ENCODE measurements at places on chromosomes 5 and 9. TPM values are rescaled to one million over a fixed set of nuclear protein-coding genes. Genes with fewer than 3 reads are reported as not detected.
A peak's percentile ranks its signal among the peaks of the same experiment; 100 is the strongest.

DNA sequence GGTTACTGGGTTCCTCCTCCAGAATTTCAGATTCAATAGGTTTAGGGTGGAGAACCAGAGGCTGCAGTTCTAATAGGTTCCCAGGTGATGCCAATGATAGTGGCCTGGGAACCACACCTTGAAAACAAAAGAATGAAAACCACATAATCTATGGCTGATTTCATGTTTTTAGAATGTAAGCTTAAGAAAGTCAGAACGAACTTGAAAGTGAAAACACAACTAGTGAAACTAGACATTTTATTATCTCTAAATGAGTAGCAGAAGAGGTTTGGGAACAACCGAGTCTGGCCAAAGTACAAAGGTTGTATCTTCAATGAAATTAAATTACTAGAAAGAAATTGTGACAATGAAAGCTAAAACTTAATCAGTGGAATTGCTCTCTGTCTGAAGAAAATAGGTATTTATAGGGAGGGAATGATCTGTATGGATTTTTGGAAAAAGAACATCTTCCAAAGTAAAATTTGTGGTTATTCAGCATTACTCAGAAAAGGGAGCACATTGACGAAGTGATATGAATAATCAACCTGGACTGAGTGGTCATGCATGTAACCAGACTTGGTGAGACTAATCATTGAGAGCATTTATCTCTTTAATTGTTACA, 24.9 kb upstream of the CEP120 start:
- ATAC-seq = no peak

GRCh38 chr5:1875281-1875842, 7.4 kb downstream of the IRX4 start:
- no peak for ATAC-seq

DNA sequence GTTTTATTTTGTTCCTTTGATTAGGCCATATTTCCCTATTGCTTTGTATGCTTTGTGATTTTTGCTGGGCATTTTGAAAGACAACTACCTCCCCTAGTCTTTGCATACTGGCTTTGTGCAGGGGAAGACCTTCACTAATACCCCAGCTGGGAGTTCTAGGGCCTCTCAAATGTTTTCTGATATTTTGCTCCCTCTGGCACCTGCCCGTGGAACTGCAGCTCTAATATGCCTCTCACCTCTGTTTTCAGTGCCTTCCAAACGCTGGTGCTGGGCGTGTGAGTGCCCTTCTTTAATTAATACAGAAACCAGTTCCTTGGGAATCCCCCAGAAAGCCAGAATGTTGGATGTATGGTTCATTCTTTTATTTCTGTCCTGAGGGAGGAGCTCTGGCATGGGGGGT, 204.5 kb downstream of the COMMD10 start:
- no peak for ATAC-seq

GRCh38 chr9:112409758-112410157, 29.9 kb downstream of the HSDL2 start:
- no peak for ATAC-seq

GRCh38 chr5:76733049-76733417, 17.1 kb downstream of the F2R start:
- no peak for ATAC-seq

GRCh38 chr5:41404757-41405156, 105.6 kb downstream of the PLCXD3 start:
- ATAC-seq = no peak

GRCh38 chr5:95959888-95960666, 1.6 kb downstream of the ELL2 start:
- ATAC-seq = peak; percentile 3

- no peak for ATAC-seq
These were observed 28.1 kb downstream of the PIK3R1 start for GRCh38 chr5:68243681-68244080.

GRCh38 chr5:14600846-14601245, 19.3 kb downstream of the OTULINL start:
- no peak for ATAC-seq

- no peak for ATAC-seq
These were observed 3.5 kb downstream of the FBXW11 start for GRCh38 chr5:172002840-172003512.

- peak; percentile 31 for ATAC-seq
These were observed 42.0 kb downstream of the ITK start for GRCh38 chr5:157222506-157223230.

DNA sequence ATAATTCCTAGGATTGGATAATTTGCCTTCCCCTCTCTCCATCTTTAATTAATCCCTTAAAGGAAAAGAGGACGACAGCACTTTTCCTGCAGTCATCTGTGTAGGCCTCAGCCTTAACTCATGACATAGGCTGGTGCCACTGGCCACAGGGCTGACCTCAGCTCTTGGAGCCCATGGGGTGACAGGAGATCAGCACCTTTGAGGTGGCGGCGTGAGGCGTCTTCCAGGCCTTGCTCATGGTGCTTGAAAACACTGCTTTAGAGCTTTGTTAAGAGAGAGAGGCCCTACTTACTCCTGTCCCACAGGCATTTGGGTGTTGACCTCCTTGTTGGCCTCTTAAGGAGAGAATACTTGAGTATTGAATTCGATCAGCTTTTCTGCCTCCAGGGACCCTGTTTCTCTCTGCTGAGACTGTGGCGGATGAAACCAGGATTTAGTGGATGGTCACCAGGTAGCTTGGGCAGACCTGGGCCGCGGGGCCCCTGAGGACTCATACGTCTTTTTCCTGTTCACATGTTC, 23.4 kb downstream of the TENT4A start:
- no peak for ATAC-seq

DNA sequence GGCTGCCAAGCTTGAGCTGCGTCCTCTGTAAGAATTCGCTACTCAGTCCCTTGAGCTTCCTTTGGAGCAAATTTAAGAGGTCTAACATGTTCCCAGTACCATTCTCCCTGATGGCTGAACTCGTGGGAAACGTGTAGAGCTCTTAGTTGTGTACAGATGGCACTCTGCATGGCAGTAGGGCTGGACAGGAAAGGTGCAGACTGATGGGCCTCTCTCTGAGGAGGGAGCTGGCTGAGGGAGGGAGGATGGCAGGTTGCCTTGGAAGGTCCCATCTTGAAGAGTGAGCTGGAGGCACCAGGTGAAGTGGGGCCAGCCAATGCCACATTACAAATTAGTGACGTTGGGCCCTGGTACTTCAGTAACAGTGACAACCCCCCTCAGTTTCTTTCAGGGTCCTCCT, 495.3 kb downstream of the CCDC171 start:
- ATAC-seq = no peak

- no peak for ATAC-seq
These were observed 2.6 kb upstream of the CCL27 start for GRCh38 chr9:34665067-34665380.

DNA sequence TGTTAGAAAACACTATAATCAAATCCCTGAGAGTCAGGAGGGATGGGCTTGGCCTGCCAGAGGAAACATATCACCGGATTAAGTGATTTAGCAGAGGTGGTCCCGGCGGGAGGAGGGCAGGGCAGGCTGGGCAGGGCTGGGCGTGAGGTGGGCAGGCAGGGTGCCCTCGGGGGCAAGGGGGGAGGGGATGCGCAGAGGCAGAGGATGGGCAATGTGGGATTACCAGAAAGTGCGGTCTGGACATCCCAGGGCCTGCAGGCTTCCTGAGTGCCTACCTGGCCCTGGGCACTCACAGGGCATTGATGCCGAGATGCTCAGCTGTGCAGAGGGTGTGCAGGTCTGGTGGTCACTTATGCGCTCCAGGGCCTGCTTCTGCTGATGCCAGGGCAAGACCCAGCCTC, 115.2 kb downstream of the ADAMTS2 start:
- no peak for ATAC-seq

- no peak for ATAC-seq
These were observed 272.2 kb downstream of the ANXA1 start for GRCh38 chr9:73423891-73424290.

- ATAC-seq = no peak
These were observed 2.0 kb downstream of the LIFR start for GRCh38 chr5:38554403-38554802.

DNA sequence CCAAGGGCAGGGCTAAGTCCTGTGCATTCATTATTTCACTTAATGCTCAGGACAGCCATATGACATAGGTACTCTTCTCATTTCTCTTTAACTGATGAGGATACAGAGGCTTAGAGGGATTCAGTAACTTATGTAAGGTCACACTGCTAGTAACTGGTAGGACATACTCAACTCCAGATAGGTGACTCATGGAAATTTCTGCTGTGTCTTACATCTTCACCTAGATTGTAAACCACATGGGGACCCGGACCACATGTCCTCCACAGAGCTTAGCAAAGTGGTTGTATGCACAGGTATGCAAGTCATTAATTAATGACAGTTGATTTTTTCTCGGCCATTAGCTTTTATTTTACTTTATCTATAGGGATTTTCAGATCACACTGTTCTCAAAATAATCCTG, 29.3 kb downstream of the SLC1A1 start:
- no peak for ATAC-seq

GRCh38 chr5:123599171-123599570, 87.2 kb downstream of the CSNK1G3 start:
- no peak for ATAC-seq

DNA sequence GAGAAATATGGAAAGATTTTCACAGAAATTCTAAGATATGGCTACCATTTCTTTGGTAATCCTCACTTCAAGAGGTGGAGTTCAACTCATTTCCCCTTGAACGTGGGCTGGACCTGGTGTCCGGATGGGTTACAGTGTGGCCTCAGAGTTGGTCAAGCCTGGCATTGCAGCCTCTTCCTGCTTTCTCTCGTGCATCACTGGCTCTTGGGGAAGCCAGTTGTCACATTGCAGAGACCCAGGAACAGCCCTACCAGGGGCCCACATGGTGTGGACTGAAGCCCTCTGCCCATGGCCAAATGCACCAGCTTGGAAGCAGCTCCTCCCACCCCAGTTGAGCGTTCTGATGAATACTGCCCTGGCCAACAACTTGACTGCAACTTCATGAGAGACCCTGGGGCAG, 47.7 kb upstream of the FCN1 start:
- ATAC-seq = no peak

GRCh38 chr5:127353327-127353726, 62.7 kb downstream of the MEGF10 start:
- ATAC-seq = no peak

- peak; percentile 1 for ATAC-seq
These were observed 650 bp downstream of the MRRF start for GRCh38 chr9:122265149-122265915.

GRCh38 chr5:137300411-137301240, 198.5 kb downstream of the SPOCK1 start:
- peak; percentile 56 for ATAC-seq

DNA sequence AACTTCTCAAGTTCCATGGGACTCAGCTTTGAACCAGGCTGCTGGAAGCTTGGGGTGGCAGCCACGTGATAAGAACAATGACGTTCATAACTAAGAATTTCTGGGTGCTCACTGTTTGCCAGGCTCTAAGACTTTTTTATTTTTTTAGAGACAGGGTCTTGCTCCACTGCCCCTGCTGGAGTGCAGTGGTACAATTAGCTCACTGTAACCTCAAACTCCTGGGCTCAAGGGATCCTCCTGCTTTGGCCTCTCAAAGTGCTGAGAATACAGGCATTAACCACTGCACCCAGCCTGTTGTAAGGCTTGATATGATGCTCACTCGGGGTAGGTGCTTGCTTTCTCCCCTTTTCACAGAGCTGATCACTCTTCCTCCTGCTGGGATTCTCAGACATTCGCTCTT, 38.7 kb downstream of the PTPN3 start:
- no peak for ATAC-seq

DNA sequence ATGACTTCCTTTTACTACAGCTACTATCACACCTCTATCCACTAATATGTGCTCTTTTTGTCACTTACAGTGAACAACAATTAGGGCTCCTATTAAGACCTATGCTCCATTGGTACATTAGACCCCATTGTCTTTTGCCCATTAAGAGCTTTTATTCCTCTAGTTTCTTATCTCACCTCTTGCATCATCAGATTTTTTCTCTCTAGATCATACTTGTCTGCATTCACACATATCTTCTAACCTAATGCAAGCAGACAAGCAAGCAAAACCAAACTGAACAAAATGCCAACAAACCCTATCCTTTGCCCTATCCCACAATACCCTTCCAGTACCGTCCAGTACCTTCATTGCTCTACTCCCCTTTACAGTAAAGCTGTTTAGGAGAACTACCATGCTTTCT, 10.1 kb upstream of the RBM27 start:
- no peak for ATAC-seq

DNA sequence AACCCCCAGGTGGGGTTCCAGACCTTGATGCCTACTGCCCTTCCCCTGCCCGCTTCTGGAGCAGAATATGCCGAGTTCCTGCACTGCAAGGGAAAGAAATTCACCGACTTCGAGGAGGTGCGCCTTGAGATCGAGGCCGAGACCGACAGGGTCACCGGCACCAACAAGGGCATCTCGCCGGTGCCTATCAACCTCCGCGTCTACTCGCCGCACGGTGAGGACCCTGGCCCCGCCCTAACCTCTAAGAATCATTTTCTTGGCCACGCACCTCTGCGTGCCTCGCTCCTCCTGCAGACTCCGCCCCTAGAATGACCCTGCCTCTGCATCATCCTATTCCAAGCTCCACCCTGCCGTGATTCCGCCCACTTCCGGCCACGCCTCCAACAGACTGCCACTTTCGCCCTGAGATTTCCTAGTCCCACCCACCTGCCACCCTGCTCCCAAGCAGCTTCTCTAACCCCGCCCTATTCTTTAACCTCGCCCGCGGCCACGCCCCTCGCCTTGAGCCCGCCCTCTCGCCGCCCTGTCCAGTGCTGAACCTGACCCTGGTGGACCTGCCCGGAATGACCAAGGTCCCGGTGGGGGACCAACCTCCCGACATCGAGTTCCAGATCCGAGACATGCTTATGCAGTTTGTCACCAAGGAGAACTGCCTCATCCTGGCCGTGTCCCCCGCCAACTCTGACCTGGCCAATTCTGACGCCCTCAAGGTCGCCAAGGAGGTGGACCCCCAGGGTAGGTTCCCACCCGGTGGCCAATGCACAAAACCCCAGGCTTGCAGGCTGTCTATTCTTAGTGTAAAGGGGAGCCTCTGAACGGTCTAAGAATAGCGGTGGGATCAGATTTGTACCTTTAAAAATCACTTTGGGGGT, 15.6 kb downstream of the DNM1 start:
- ATAC-seq = peak; percentile 59

- ATAC-seq = peak; percentile 65
These were observed 224.9 kb downstream of the SNX18 start for GRCh38 chr5:54742417-54742891.

- ATAC-seq = no peak
These were observed 157.2 kb upstream of the PANK3 start for GRCh38 chr5:168736281-168736831.

- ATAC-seq = no peak
These were observed 783 bp upstream of the DNAH5 start for GRCh38 chr5:13945271-13945670.

GRCh38 chr5:94017579-94017978, 276.2 kb upstream of the POU5F2 start:
- no peak for ATAC-seq

The FIBCD1 gene
- 1.7 TPM for total RNA-seq

The FREM1 gene
- total RNA-seq = 4.7 TPM

The IFNA7 gene
- total RNA-seq = not detected

The RLN2 gene
- 0.90 TPM for total RNA-seq

The F12 gene
- total RNA-seq = 1.3 TPM

The SLC23A1 gene
- total RNA-seq = 0.76 TPM

The DAP gene
- total RNA-seq = 26.9 TPM

The GDA gene
- total RNA-seq = 0.08 TPM

The TOR1B gene
- total RNA-seq = 19.1 TPM

The SAP30L gene
- total RNA-seq = 10.6 TPM

The C9 gene
- not detected for total RNA-seq

The GDNF gene
- total RNA-seq = 0.78 TPM

The FGF1 gene
- total RNA-seq = 0.29 TPM

Data from motor neuron (in vitro differentiated cells).